NCI-H460 (cell line): ENCODE measurements at places on chromosomes 13 and 19. TPM values are rescaled to one million over a fixed set of nuclear protein-coding genes. Genes with fewer than 3 reads are reported as not detected.

GRCh38 chr13:40777809-40778175 lies 6.8 kb upstream of the MRPS31 start:
- no peak for DNase-seq

UBE2L5 gene
- total RNA-seq, result not detected in 2 replicates

DNA sequence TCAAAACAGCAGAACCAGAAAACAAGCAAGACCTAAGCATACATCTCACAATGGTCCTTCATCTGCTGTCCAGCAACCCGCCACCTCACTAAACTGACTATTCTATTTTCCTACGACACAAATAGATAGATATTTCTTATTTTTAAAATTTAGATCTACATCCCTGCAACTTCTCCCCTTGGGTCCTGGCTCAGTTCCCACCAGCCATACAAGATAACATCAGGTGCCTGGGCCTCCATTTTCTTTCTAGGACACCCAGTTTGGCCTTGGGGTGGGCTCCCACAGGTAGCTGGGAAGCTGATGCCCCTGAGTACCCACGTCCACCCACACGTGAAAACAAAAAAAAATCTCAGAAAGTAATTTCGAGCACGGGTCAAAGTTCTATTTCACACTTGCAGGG lies 47.6 kb downstream of the TGDS start:
- no peak for DNase-seq

DNA sequence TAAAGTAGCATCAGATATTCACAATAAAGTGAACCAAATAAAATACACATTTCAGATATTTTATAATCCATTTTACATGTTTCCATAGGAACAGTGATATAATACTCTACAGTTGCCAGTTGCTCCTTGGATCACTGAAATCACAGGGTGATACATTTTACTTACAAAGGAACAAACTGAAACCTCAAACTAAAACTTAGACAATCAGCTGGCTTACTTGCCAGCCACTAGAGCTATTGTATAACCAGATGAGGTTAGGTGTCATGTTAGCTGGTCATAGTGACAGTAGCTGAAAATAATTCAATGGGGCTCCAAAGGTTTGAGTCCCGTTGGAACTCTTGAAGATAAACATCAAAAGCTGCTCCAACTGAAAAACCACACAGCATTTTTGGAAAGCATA lies 274.6 kb downstream of the ITGBL1 start:
- no peak for DNase-seq

DNA sequence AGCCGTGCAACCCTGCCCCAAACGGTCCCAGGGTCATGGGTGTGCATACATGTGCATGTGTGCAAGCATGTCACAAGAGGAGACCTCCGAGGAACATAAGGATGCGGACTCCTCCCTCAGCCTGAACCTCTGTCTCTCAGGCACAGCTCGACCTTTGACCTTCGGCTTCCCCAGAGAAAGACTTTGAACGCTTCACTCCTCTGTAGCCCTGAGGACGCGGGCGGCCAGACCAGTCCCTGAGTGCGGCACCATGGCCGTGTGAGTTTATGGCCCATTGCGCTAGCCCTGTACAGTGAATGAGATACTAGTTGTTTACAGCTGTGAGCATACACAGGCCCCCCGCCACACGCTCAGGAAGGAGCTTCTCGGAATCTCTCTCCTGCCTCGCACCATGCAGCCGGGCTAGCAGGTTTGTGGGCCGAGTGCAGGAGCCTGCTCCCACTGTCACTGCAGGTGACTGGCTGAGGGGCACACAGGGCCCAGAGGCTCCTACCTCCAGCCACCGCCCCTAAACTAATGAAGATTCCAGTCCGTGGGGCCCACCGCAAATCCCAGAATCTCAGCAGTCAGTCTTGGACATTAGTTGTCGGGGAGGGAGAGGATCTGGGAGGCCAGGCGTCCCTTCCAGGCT lies 10.8 kb downstream of the RASA3 start:
- DNase-seq, result no peak

TGDS gene
- total RNA-seq, result 20.7 and 21.6 TPM in 2 replicates

GRCh38 chr13:57629391-57629804 lies 2.1 kb upstream of the PCDH17 start:
- no peak for DNase-seq

DNA sequence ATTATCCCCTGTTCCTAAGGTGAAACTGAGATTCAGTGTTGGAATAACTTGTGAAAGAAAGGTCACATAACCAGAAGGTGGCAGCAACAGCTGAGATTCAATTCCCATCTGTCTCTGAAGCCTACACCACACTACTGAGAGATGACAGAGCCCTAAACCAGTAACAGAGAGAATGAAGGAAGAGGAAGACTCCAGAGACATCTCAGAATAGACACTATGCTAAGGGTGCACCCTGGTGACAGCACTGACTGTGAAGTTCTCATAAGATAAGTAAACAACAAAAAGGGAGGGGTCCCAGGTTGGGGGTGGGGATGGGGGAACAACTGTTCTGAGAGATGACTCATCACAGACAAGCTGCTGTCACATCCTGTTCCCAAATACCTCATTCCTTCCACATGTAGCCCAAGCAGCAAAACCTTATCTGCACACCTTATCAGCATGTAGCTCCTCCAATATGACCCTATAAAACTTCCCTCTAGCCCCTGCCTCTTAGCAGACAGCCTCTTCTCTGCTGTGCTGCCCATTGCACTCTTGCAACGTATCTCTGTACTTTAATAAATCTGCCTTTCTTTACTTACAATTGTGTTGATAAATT lies 46.5 kb downstream of the UTP14C start:
- DNase-seq, result no peak

SWSAP1 gene
- 0.66 and 1.4 TPM in 2 replicates for total RNA-seq

GRCh38 chr19:30673336-30673735 lies 301.2 kb downstream of the ZNF536 start:
- no peak for DNase-seq

- no peak for DNase-seq
These were observed 97.0 kb upstream of the RNF113B start for GRCh38 chr13:98273824-98274742.

GRCh38 chr19:45821103-45821521 lies 6.0 kb upstream of the RSPH6A start:
- no peak for DNase-seq

- DNase-seq, result no peak
These were observed 14.6 kb downstream of the PROSER1 start for GRCh38 chr13:39023316-39023715.

TMEM91 gene
- 1.8 and 1.9 TPM in 2 replicates for total RNA-seq

LENG9 gene
- 6.2 and 8.2 TPM in 2 replicates for total RNA-seq

- no peak for DNase-seq
These were observed 5.1 kb upstream of the PCDH9 start for GRCh38 chr13:67235265-67235664.

GRCh38 chr13:67130444-67130843 lies 99.7 kb downstream of the PCDH9 start:
- no peak for DNase-seq

ADGRE3 gene
- not detected in 2 replicates for total RNA-seq

GRCh38 chr13:98389319-98389718 lies 187.6 kb downstream of the STK24 start:
- no peak for DNase-seq

GRCh38 chr19:52170304-52170703 lies 1.1 kb downstream of the ZNF836 start:
- DNase-seq, result no peak

GRCh38 chr13:23903906-23904280 lies 6.6 kb upstream of the C1QTNF9B start:
- DNase-seq, result no peak

- DNase-seq, result no peak
These were observed 77.5 kb downstream of the DLEU7 start for GRCh38 chr13:50766013-50766412.

GRCh38 chr13:109297628-109298027 lies 488.8 kb downstream of the IRS2 start:
- no peak for DNase-seq
